Mucosa of gallbladder (tissue), 1 donor: ENCODE measurements at places on chromosomes 4 and X.

- DNase-seq: no peak
Measured at GRCh38 chrX:152070144-152070543, 68.2 kb downstream of the MAGEA10 start.

DNA sequence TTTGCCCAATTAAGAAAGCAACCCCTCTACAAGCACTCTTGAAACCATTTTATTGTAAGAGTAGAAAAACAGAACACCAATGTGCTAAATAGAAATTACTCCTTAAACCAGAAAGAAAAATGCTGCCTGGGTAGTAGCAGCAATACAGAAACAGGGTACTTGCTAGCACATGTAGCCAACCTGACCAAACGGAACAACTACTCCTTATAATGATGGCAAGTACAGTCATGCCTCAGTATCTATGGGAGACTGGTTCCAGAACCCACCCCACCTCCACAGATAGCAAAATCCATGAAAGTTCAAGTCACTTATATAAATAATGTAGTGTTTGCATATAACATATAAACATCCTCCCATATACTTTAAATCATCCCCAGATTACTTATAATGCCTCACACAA is 168.8 kb downstream of the ATRX start:
- no peak for DNase-seq

DNA sequence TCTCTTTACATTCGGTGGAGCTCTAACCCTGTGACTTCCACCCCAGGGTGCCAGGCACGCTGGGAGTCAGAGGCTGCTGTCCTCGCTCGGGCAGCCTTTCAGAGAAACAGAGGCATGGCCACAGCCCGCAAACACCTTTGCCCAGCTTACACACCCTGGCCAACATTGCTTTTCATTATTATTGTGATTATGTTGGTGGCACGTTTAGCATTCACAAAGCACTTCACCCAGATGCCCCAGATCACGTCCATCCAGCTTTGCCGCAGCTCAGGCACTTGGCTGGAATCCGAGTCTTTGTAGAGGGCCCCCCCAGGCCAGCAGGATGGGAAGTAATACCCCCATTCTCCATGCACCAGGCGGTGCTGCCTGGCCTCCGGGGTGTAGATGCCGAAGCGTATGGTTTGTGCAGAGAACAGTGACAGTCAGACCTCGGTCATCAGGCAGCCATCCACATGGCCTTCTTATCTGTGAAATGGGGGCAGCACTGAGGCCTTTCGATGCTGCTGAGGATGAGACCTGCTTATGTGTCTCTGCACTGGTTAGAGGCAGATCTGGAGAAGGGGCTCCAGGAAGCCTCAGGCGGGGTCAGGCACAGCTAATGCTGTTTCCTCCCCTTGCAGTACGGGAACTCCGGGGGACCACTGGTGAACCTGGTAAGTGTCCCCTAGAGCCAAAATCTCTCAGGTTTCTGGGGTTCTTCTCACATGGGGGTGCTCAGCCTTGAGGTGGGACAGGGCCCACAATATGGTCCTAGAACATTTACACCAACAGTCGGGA is 22.3 kb downstream of the HTRA3 start:
- no peak for DNase-seq

- no peak for DNase-seq
Measured at GRCh38 chr4:102781570-102781969, 20.8 kb upstream of the MANBA start.

GRCh38 chr4:8913121-8913857 is 41.6 kb upstream of the HMX1 start:
- DNase-seq: no peak

GRCh38 chr4:26860922-26861433 is 337 bp downstream of the STIM2 start:
- peak; percentile 28 for DNase-seq

- DNase-seq: no peak
Measured at GRCh38 chr4:173237762-173238161, 69.2 kb downstream of the GALNT7 start.

- DNase-seq: no peak
Measured at GRCh38 chrX:123330229-123330942, 146.3 kb downstream of the GRIA3 start.

- no peak for DNase-seq
Measured at GRCh38 chrX:46841346-46841745, 4.5 kb downstream of the RP2 start.

DNA sequence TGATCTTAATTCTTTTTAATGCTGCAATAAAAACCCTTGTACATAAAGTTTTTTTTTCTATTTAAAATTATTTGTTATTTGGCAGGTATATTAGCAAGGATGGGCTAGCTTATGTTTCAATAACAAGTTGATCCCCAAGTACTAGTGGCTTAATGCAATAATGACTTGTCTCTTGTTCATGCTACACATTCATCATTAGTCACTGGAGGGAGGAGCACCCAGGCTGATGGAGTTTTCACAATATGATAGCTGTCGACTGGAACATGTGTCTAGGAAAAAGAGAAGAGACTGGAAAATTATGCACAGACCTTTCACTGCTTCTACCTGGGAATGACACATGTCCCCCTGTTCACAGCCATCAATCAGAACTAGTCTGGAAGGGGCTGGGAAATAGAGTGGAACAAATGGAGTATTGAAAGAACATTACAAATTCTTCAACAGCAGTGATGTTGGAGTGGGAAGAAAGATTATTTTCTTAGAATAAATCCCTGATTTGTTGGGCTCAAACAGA is 387.9 kb upstream of the RPS6KA3 start:
- no peak for DNase-seq

DNA sequence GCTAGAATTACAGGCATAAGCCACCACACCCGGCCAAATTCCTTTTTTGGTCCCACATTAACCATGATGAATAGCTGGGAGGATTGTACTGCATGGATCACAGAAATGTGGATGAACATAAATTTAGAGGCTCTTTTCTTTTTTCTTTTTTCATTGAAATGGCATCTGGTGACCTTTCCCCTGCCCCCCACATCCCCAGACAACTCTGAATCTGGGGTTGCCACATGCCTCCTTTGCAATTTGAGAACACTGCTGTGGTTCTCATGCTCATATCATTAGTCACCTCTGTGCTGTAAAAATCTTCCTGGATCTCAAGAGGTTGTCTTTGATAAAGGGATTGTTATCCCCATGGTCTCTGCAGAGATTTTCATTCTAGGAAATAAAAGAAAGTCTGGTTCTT is 22.8 kb upstream of the FMR1NB start:
- DNase-seq: no peak

DNA sequence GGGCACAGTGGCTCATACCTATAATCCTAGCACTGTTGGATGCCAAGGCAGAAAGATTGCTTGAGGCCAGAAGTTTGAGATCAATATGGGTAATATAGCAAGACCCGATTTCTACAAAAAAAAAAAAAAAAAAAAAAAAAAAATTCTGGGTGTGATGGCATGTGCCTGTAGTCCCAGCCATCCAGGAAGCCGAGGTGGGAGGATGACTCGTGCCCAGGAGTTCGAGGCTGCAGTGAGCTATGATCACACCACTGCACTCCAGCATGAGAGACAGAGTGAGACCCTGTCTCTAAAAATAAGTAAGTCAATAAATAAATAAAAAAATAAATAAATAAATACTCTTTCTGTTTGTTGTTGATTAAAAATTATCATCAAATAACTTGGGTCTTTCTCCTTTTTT is 62.4 kb upstream of the BMPR1B start:
- no peak for DNase-seq

GRCh38 chr4:101252721-101253120 is 94.6 kb downstream of the PPP3CA start:
- no peak for DNase-seq

DNA sequence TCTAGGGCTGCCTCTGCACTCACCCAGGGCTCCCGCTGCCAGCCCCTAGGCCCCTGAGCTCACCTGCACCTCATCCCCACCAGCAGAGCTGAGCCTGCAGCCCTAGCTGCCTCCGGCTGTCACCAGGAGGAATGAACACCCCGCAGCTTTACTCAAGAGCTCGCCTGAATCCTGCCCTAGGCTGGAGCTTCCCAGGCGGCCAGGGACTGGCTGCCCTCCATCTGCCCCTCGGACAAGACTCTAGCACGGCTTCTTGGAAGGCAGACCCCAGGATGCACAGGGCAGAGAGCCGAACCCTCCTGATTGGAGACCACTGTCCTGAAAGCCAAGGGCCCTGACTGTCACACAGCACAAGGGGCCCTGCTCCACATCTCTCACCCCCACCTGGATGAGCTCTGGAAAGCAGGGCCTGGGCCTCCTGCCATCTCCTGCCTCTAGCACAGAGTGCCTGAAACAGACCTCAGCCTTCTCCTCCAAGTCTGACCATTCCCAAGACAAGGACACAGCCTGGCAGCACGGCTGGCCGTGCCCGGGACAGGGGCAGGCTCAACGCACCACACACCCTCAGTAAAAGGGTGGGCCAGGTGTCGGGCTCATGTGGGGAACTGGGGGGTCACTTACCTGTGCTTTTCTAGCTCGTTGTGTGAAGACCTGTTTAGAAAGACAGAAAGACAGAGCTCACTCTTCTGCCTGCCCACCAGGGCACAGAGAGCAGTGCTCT is 4.4 kb downstream of the MXD4 start:
- no peak for DNase-seq

DNA sequence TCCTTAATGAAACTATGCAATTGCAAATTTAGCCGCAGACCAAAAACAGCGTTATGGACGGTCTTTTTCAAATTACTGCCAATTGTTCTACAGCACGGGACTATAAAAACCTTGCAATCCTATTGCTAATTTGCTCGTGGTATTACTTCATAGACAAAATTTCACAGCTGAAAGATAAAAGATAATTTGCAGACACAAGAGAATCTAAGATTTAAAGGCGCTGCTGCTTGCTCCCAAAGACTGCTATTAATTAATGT is 1.4 kb upstream of the CAMK2D start:
- no peak for DNase-seq

GRCh38 chrX:150255441-150256296 is 107.4 kb upstream of the MAMLD1 start:
- DNase-seq: peak; percentile 3

GRCh38 chrX:49876750-49877149 is 2.5 kb upstream of the USP27X start:
- DNase-seq: no peak

DNA sequence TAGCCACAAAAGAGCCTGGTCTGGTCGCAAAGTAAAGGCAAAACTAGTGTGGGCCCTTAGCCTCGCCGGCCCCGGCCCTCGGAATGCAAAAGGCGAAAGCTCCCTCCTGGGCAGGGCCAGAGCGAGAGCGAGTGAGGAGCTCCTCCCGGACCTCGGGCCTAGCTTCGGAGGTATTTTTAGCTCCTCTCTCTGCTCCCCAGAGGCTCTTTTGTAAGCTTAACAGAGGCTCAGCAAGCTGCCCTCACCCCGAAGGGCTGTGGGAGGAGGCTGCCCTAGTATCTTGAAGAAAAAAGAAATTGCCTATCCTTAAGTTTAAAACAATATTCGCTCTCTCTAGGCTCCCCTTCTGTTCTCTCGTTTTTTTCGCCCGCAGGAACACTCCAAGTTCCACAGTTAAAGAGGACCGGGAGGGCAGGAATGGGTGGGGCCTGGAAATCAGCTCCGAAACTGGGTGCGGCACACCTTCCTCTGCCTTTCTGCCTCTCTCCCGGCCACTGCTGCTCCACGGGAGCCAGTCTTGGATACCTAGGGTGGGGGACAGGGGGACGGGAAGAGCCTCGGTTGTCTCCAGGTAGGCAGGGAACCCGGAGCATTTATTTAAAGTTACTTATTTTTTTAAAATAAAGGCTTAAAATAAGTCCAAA is 12.1 kb downstream of the HAND2 start:
- DNase-seq: no peak

GRCh38 chr4:13378973-13379759 is 105.0 kb downstream of the RAB28 start:
- DNase-seq: no peak

GRCh38 chr4:132384709-132385108 is 764.4 kb upstream of the PCDH10 start:
- DNase-seq: no peak

DNA sequence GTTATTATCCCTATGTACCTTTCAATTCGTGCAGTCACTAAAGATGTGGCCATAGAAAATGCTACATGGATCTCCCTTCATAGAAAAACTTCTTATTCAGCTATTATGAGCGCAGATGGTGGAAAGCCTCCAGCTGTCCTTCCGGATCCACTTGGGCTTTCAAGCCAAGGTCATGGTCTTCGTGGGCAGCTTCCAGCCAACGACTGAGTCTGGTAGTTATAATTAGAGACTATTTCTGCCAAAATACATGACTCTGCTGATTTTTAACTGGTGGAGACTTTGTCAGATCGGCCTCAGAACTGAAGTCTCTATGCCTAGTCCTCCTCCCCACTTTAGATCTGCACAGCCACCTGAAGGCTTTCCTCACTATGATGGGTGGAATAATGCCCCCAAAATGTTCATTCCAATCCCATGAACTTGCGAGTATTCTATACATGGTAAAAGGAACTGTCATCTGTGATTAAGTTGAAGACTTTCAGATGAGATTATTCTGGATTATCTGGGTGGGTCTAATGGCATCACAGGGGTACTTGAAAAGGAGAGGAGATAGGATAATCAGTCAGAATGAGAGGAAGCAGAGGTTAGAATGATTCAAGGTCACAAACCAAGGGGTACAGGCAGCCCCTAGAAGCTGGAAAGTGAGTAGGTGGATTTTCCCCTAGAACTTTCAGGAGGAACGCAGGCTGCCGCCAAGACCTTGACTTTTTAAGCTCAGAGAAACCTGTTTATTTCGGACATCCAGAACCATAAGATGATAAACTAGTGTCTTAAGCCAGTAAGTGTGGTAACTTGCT is 171.1 kb upstream of the CXCL13 start:
- peak; percentile 44 for DNase-seq

DNA sequence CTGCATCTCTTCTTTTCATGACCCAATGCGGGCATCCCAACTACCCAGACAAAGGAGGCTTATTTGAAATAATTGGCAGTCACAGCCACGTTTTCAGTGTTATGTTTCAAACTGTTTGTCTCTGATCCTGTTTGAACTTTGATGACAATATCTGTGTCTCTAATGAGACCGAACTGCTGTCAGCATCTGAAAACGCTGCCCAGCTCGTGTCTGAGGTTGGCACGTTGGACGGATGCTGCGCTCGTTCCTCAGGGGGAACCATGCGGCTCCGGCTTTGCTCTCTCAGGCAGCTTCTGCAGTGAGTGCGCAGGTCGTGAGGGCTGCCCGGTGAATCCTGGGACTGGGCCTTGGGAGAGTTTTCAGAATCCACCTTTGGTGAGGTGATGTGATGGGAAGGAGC is 58.4 kb upstream of the SORBS2 start:
- DNase-seq: no peak

- no peak for DNase-seq
Measured at GRCh38 chr4:53637348-53637747, 46.1 kb upstream of the LNX1 start.

- DNase-seq: no peak
Measured at GRCh38 chr4:61666244-61666643, 466.1 kb downstream of the ADGRL3 start.
